ENCODE measurements at places on chromosomes 11 and 22.

GRCh38 chr11:27660171-27660570 is 40.1 kb downstream of the BDNF start:
- DNase-seq = no peak

DNA sequence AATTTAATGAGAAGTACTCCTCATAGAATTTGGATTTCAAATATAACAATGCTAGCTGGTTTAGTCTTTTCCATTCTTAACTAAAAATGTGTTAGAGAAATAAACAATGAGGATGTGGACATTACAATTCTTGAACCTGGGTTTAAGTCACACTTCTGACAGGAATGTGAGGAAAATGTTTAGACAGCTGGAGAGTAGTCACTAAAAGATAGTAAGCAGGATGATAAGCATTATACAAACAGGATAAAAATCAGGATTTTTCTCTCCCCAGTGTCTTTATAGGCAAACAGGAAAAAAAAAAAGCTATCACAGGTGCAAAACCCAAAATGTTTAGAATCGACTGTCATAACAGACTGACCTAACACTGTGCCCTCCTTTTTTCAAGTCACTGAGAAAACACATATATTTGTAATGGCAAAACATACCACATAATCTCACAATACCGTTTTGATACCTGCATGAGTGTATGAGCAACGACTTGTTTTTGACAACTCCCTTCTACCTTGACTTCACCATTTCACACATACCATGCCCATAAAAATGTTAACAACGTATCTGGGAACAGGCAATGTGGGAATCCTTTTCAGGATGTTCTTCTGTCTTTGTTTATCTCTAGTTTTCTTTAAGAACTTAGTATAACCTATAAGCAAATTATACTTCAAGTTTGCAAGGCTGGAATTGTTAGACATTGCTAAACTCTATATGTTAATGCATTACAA is 242.0 kb downstream of the SBF2 start:
- DNase-seq = no peak

GRCh38 chr11:65417702-65418430 is 4.7 kb upstream of the NEAT1 start:
- no peak for DNase-seq

- no peak for DNase-seq
Observed at GRCh38 chr22:35957589-35957988, 71.0 kb downstream of the RBFOX2 start.

- DNase-seq = no peak
Observed at GRCh38 chr11:123410218-123410549, 19.9 kb upstream of the GRAMD1B start.

DNA sequence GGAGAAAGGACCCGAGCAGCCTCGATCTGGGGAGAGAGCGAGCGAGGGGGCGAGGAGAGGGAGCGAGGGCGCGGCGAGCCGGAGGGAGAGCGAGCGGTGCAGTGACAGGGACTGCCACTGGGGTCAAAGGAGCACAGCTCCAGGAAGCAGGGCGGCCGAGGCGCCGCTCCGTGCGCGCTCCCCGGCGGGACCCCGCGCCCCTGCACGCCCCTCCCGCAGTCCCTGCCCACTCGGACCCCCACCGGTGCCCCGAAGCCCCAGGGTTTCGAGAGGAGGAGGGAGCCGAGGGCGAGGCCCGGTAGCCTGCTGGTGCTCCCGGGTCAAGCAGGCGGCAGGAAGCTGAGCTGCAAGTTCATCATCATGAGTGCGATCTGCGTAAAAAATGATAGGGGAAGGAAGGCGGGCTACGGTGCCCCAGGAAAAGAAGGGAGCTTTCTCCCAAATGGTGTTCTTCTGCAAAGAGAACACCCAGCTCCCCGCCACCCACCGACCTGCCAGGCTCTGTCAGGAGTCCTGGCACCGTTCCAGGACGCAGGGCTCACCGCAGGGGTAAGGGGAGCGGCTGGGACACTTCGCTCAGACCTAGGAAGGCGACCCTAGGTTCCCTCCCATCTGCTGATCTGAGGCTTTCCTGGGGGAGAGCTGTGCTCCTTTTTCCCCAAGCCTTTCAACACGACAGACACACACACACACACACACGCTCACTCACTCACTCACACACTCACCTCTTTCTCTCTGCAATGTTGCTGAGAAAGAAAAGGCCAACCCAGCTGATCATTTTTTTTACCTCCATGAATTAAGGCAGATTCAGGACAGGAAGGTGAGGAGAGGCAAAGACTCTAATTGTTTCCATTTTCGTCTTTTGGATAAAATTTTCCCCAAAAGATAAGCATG is at the start of gene MPPED2:
MPPED2 (minus strand) TSS at position 103 of the 894 bp plus-strand sequence. CDS start 5,980 bp downstream, outside the sequence.
- DNase-seq = no peak

DNA sequence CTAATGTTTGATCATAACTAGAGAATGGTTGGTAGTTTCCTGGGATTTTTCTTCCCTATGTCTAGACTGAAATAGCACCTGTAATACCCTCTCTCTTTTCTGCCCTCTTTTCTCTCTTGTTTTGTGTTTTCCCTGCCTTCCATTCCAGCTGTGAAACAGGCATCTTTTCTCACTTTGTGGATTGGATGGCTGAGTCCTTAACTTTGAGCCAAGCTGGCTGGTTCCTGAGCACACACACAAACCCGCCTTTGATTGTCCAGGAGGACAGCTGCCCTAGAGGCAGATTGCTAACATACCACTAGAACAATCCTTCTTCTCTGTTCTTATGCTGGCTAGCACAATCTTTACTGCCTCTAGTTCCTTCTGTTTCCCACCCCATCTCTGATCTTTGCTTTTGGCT is 17.7 kb downstream of the CTNND1 start:
- DNase-seq = peak; percentile 62

DNA sequence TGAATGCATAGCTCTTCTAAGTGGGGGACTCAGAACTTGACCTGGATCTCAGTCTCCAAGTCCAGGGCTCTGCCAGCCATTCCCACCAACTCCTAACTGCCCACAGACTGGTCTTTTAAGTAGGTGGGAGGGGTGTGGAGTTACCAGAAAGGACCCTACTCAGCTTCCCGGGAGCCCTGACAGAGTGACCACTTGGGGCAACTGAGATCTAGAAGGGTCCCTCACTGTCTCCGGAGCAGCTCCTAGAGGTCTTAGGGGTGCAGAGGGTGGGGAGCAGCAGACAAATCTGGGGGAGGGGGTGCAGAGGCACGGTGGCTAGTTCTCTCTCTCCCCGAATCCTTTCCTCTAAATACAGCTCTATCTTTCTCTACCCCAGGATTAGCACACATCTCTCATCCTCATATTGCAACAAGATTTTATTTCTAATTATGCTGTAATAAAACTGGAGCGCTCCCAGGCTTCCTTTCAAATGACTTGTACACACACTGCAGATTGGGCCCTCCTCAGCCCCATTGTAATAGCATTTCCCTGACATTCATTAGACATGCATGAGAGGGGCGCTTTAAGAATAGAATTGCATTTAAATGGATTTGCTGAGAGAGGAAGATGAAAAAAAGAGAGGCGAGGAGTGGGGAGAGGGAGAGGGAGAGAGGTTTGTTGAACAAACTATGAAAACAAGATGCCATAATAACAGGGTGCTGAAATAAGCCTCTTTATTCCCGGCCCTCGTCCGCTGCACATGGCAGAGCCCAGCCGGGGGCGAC is 219.0 kb downstream of the CEP164 start:
- DNase-seq = no peak

DNA sequence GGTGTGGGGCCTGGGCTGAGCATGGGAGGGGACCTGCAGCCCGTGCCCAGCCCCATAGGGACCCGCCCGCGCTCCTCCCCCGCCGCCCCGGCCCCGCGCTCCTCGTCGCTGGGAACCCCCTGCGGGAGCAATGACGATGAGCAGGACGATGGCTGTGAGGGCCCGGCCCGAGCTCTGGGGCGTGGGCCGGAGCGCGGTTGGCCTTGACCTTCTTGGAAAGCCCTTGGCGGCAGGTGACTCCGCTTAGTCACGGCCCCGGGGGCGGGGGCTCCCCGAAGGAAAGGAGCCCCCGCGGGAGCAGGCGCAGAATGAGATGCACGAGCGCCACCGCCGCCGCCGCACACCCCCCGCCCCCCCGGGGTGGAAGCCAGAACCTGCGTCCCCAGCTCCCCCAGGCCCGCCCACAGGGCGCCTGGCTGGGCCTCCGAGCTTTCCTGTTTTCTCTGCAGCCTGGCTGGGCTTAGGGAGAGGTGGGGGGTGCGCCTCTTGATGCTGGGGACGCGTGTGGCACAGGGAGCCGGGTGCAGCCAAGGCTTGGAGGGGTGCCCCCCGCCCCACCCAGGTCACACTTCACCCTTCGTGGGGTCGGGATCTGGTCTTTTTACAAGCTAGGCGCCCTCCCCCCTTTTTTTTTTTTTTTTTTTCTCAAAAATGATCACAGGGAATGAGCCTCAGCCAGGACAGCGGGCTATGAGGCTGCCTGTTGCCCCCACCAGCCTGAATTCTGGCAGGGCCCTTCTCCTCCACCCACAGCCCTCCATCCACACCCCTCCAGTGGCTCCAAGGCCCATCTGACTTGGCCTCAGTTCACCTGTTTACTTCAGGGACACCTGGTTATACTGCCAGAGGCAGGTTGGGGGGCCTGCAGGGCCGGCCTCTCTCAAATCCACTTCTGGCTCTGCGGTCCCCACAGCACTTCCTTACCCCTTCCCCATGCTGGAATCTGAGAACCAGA is 17.9 kb downstream of the CRELD2 start:
- DNase-seq = no peak

DNA sequence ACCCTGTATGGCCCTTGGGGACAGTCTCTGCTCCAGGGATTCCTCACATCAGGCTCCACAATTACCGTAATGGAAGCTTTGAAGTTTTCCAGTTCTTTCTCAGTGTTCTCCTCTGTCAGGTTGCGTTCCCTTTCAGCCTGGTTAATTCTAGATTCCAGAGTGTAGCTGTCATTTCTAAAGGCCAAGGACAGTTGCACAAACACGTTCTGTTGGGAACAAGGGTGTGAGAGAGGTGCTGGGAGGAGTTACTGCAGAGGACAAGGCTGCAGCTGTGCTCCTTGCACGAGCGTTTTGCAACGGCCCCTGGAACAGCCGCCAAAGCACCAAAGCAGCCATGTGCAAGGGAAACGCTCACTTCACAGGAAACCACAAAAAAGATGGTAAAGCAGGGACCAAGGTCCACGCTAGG is 35.9 kb upstream of the LYVE1 start:
- DNase-seq = no peak

DNA sequence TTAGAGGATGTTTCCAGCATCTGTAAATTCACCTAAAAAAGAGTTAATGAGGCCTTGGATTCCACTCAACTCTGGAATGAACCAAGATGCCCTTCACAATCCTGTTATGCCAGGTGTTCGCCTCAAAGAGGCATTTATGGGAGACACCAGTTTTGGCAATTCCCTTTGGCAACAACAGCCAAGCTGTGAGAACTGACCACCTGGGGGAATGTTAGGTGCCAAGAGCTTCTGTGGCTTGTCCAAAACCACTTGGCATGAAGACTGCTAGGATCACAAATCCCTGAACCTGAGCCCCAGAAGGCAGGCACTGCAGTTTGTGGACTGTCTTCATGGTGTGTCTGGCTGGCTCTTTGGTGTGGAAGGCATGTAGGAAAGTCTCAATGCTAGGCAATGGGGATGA is 164.4 kb upstream of the BDNF start:
- DNase-seq = no peak

- DNase-seq = no peak
Observed at GRCh38 chr11:94297985-94298576, 6.3 kb upstream of the IZUMO1R start.

DNA sequence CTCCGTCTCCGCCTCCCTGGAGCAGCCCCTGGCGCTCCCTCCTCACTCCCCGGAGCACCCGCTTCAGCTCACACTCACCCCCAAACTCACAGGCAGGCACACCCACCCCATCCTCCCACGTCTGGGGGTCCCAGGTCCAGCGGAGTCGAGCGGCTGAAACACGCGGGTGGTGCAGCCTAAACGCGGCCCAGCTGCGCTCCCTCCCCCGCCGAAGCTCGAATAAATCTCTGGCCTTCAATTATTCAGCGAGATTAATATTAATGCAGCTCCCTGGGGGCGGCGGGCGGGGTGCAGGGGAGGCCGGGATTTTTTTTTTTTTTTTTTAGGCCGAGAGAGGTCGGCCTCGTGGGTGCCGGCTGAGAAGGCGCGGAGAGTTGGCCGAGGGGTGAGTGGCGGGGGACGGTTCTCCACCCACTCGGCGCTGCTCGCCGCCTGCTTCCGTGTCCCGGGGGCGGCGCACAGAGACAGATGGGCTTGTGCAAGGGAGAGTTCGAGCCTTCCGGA is 524 bp upstream of the SLC1A2 start:
- no peak for DNase-seq

DNA sequence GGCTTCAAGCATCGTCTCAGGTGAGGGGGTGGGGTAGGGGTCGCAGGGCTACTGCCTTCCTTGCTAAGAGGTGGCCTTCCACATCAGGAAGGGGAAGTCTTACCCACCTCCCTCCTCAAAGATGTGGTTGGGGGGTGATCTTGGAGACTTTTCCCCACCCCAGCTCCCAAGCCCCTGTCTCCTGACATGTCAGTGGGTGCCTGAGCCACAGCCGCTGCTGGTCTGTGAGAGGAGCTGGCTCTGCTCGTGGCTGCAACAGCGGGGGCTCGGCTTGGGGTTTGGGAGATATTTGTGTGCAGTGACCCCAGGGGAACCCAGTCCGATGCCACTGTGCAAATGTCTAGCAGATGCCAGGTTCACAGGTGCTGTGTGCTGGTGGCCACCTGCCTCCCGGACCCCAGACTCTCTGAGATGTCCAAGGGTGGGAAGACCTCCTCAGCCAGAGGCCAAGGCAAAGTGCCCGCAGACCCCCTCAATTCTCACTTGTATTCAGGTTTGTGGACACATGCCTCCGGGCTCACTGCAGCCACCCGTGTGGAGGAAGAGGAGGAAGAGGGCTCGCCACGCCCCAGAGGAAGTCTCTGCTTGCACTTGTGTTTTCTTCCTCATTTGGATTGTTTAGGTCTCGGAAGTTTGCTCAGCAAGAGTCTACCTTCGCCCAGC is 1.9 kb downstream of the KCNQ1 start:
- no peak for DNase-seq

- DNase-seq = no peak
Observed at GRCh38 chr22:46180370-46181137, 30.2 kb downstream of the PPARA start.

DNA sequence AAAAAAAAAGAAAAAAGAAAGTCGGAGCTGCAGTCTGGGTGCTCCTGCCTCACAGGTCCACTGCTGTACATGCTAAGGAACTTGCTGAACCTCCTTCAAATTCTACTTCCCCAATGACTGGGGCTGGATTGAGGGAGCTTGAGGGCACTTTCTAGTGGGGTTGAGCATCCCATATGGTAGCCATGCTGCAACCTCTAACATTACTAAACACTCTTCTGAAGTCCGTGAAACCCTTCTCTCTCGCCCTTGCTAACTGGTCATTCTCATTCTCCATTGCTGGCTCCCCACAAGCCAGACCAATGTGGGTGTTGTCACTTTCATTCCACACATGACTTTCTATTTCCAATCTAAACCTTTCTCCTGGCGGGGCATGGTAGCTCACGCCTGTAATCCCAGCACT is 1.2 kb downstream of the ESS2 start:
- no peak for DNase-seq

- DNase-seq = no peak
Observed at GRCh38 chr11:47950396-47950795, 30.0 kb upstream of the PTPRJ start.

- DNase-seq = no peak
Observed at GRCh38 chr22:50628543-50629134, 687 bp upstream of the ARSA start.

- no peak for DNase-seq
Observed at GRCh38 chr11:123384116-123384515, 46.0 kb upstream of the GRAMD1B start.

Measured in SW 1271 (cell line).